ENCODE measurements at places on chromosomes 2 and 18.

DNA sequence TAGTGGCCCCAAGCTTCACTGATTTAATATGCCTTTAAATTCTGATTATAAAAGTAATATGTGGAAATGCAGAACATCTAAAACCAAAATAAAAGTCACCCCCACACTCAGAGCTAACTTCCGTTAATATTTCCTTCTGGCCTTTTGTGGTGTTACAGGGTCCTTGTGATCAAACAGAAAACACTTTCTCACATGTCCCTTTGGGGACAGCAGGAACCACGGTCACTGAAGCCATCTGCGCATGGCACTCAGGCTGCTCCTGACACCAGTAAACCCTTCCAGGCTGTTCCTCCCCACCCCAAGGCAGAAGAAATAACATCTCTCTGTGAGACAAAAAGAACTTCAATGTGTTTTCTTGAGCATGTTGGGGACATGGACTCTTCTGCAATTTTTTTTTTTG, 25.1 kb upstream of the GPR17 start:
- DNase-seq: no peak

DNA sequence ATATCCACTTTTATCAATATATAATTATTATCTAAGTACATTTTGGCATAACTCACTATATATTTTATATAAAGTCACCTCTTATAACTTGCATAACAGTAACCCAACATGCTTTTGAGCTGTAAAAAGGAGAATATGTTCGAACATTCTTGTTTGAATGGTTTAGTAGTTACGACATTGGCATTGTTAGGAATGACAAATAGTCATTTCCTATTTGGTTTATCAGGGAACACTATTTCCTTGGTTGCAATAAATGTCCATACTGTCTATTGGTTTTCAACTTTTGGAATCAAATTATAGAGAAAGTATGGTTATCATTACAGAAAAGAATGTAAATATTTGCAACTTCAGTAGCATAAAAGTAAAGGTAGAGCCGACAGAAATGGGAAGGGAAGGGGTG, 124.1 kb downstream of the PARD3B start:
- DNase-seq: no peak

GRCh38 chr2:145906354-145906753, 1386.4 kb upstream of the ZEB2 start:
- DNase-seq: no peak

DNA sequence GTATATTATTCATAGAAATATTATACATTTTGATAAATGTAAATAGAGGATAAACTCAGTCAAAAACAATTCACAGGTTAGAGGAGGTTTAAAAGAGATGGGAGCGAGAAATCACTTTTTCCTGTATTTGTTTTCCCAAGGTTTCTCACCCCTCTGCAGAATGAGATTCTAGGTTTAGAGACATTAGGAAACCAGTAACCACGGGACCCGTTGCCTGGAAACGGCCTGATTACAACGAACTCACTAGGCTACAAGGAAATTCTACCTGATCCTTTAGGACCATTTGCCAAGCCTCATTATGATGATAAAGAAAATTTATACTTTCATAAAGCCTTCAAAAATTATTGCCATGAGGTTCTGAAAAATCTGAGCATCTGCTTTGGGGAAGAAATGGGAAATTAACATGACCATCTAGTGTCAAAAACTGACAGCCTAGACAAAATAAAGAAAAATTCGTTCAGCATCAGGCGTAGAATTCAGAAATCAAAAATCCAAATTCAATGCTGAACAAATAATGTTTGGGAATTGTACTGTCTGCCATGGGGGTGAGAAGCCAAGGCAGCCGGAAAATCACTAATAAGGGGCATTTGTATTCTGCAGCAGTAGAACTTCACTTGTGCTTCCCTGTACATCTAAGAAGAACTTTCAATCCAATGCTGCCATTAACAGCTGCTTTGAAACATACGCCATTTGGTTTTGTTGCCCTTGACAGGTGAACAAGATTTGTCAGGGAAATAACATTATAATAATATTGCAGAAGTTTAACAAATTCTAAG, 262.3 kb downstream of the NRXN1 start:
- DNase-seq: no peak

DNA sequence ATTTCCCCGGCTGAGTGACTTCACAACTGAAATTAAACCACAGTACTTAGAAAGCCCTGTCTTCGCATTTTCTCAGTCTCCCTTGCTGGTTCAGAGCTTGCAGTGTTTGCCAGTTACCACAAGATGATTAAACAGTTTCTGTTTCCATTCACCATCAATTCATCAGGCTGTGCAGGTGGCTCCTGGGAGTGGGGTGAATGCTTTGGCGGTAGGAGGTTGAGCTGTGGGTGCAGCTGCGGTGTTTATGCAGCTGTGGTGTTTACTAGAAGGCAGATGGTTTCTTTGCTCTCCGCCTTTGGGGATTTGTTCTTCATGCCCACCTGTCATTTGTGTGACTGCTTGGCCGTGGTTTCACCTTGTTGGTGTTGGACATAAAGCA, 16.1 kb downstream of the ACOXL start:
- peak; percentile 68 for DNase-seq

DNA sequence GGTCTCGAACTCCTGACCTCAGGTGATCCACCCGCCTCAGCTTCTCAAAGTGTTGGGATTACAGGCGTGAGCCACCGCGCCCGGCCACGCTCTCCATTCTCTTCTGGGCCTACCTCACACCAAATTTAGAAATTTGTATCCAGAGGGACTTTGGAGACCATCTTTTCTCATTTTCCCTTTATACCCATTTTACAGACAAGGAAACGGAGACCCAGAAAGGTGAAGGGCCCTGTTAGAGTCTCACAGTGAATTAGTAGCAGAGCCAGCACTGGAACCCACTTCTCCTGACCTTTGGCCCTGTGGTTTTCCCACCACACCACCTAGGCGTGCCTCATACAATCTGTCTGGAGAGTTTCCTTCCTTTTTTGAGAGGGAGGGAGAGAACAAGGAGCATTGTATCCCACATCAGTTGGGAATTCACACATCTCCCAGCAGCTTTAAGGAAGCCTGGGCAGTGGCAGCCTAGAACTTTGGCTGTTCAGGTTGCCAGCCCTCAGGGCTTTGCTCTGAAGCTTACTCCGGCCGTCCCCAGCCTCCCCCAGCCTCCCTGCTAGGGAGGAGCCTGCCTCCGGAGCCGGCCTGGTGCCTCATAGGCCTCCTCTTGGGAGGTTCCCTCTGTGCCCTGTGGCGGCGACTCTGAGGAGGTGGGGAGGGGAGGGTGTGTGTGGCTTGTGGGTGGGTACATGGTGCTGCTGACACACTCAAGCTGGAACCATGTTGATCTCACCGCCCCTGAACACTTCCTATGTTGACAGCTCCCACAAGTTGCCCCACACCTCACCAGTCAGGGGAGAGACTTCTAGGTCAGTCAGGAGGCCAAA, 13.8 kb downstream of the FOSL2 start:
- no peak for DNase-seq

Data from stimulated activated CD4-positive, alpha-beta T cell treated with anti-CD3 and anti-CD28 coated beads, TNF-alpha, amount 100 ng/mL, for 24 hours (primary cell).